CD4-positive, alpha-beta T cell treated with Interleukin-2 at 100 ng/mL for 4 hours (primary cell): ENCODE measurements at places on chromosomes 7 and 10.

GRCh38 chr7:7188091-7188490 is 5.7 kb downstream of the C1GALT1 start:
- no peak for DNase-seq

DNA sequence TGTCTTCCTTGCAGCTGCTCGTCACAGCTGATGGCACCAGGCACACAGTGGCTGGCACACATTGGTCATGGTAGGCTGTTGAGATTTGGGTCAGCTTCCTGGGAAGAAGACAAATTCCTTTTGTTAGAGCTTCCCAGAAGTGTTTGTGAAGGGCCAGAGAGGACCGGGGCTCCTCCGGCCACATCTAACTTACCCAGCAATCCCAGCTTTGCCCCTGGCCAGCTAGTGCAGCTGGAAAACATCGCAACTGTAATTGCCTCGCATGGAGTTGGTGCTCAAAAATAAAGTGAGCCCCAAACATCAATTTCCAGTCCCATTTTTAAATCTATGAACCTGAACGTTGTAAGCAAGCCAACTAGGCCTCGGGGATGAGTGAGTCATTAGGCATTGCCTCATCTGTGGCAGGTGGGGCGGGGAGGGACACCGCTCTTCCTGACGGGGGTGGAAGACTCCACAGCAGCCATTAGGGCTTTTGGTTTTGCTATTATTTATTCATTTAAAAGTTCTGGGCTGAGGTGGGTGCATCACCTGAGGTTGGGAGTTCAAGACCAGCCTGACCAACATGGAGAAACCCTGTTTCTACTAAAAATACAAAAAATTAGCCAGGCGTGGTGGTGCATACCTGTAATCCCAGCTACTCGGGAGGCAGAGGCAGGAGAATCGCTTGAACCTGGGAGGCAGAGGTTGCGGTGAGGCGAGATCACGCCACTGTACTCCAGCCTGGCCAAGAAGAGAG is 12.4 kb downstream of the CPA5 start:
- no peak for DNase-seq

DNA sequence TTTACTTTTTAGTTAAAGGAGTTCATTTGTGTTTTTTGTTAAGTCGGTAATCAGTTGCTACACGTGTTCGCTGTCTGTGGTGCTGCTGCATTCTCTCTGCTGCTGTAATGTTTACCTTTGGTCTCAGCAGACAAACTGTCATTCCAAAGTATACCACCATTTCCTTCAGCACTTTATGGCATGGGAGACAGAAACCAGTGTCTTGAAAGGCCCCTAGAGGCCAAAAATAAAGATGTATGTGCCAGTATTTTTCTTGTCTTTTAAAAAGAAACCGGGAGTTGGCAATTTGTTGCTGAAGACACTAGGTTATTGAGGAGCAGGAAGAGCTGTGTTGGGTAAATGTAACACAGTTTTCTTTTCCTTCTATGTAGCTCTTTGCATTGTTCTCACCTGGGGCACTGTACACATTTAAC is 24.1 kb downstream of the ZNF92 start:
- no peak for DNase-seq

DNA sequence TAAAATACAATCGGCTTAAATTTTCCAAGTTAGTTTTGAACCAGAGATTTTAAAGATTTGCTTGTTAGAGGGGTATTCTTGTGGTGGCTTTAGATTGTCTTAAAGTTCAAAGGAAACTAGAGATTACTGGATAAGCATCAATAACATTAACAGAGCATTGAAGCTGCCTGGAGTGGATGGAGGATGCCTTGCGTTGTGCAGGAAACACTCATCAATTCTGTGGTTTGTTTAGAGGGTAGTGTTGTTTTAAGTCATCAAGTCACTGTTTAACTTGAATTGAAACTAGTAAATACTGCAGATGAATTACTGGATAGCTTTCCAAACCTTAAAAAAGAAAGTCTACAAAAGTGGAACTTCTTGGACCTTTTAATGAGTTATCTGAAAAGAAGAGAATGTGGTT is 218.6 kb downstream of the CELF2 start:
- peak; percentile 52 for DNase-seq

DNA sequence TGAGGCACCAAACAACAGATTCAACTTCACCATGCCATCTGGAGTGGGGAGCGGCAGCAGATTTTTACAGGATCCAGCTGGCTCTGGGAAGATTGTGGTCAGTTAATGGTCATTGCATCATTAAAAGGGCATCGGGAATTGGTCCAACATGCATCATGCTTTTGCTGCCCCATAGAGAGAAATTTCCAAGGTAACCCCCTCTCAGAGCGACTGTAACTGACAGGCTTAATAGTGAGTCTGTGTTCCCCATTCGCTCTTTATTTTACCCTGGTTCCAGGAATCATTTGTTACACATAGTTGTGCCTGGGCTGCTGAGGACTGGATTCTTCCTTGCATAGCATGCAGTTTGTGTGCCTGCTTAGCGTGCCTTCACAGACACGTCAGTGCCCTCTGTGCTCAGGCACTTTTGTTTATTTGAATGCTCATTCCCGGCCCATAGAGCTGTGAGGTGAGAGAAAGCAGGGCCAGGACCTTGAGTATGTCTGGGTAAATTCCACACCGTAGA is 49.9 kb downstream of the CDHR3 start:
- no peak for DNase-seq

- DNase-seq = no peak
These were observed 158.4 kb upstream of the NRP1 start for GRCh38 chr10:33492701-33493345.

- no peak for DNase-seq
These were observed 1224.4 kb downstream of the REEP3 start for GRCh38 chr10:64745565-64745964.

- no peak for DNase-seq
These were observed 53.3 kb downstream of the UBN2 start for GRCh38 chr7:139284252-139284896.

- DNase-seq = no peak
These were observed 81.9 kb upstream of the PRKG1 start for GRCh38 chr10:50992356-50992901.

GRCh38 chr7:95772298-95772770 is at the start of gene DYNC1I1:
DYNC1I1 (plus strand) TSS chr7:95772554; CDS start chr7:95804730, 32,176 bp downstream.
- no peak for DNase-seq

- no peak for DNase-seq
These were observed 31.1 kb downstream of the HOXA1 start for GRCh38 chr7:27064661-27065060.

GRCh38 chr7:148211740-148212151 is 378.8 kb upstream of the C7orf33 start:
- DNase-seq = no peak

DNA sequence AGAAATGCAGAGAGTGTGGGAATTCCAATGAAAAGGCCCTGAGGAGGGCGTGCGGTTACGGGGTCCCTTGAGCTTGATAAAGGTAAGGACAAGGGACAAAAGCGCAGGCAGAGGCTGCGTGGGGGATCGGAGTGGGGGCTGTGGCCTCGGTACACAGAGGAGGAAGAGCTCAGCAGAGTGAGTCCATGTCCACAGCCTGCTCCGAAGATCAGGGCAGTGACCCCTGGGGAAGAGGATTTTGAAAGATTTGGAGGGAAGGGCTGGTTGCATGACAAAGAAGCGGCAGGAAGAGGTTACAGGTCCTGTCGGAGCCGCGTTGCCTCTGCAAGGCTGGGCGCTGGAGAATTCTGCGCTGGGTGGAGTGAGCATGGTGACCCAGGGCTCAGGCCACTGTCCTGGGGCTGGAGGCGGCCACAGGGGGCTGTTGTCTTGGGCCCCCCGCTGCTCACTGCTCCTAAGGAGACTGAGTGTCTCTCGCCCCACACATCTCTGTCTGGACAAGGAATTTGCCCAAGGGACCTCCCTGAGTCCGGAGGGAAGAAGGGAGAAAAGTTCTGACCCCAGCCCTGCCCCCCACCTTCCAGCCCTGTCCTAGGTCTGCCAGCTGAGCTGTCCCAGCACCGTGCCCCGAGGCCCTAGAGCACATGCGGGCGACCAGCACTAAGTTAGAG is 69.8 kb upstream of the INSIG1 start:
- DNase-seq = no peak

- DNase-seq = no peak
These were observed 135.7 kb upstream of the GDF10 start for GRCh38 chr10:47164126-47164799.

GRCh38 chr10:4086131-4086898 is 301.3 kb upstream of the KLF6 start:
- DNase-seq = no peak

GRCh38 chr7:42236266-42236975 is 588 bp downstream of the GLI3 start:
- no peak for DNase-seq

DNA sequence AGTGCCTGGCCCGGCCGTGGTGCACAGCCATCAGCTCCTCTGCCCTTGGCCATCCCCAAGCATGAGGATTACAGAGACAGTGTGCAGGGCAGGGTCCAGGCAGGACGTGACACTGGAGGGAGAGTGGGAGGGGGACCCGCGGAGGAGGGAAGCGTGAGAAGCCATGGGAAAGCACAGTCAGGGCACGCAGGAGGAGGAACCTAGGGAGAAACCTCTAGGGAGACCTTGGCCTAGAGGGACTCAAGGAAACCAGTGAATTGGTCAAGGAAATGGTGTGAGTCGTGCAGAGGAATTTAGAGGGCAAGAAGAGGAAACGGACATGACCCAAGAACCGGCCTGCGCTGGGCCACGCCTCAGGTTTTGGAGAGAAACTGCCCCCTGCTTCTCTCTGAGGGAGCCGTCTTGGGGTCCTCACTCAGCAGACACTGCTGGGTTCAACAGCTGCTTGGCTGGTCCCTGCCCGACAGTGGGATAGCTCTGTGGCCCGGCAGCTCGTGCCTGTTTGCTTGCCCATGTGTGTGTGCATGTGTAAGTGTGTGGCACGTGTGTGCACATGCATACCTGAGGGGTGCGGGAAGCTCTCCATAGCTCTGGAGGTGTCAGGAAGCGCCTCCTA is 3.2 kb downstream of the OPN4 start:
- DNase-seq = no peak

- peak; percentile 31 for DNase-seq
These were observed 204.6 kb downstream of the ARHGAP21 start for GRCh38 chr10:24518981-24519597.

- DNase-seq = no peak
These were observed 1.8 kb upstream of the ZNF503 start for GRCh38 chr10:75403144-75403938.

- DNase-seq = no peak
These were observed 283.0 kb downstream of the TCF7L2 start for GRCh38 chr10:113232928-113233511.

- no peak for DNase-seq
These were observed 77.2 kb downstream of the PLXNA4 start for GRCh38 chr7:132499065-132499464.

DNA sequence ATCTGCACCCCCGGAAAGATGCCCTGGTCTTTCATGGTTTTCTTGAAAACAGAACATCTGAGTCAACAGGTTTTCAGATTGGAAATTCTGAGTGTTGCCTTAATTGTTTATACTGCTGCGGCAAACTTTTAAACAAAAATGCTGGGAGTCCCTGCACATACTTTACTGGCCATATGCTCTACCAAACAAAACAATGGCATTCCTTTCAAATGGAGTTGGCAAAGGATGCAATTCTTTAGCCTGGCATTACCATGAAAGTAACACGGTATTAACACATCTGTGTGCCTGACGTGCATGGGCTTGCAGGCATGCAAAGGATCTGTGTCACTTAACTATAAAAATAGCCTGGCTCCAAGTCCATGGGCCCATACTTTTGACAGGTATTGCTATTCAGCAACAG is 4.2 kb downstream of the INHBA start:
- no peak for DNase-seq

GRCh38 chr7:108609643-108610042 is 40.0 kb downstream of the DNAJB9 start:
- no peak for DNase-seq

DNA sequence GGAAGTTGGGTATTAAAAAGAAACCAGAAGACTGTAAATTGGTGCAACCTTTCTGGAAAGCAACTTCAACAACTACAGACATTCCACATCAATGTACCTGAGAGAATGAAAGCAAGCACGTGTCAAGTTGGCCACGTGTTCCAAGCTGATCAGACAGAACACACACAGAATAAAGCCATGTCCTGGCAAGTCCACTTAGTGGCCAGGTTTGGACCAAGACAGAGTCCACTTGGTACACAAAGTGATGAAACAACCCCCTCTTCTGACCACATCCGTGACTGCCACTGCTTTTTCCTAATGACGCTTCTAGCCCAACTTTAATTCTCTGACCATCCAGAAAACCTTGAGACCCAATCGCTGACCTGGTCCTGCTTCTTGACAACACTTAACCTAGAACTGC is 109.4 kb downstream of the ABLIM1 start:
- no peak for DNase-seq

DNA sequence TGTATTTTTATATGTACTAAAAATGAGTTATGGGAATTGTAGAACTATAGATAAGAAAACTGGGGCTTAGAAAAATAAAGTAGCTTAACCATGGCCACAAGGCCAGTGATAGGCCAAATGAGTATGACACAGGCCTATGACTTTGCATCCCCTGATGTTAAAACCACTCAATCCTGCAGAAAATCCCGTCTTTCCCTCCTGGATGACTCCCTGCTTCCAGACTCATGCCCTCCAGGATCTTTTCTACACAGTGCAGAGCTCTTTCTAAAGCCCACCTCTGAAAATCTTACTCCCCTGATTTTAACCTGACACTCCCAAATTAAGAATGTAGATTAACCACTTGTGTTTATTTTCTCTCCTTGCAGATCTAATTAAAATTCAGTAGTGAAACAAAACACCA is 489.2 kb upstream of the LRRN3 start:
- DNase-seq = no peak

- no peak for DNase-seq
These were observed 285.7 kb upstream of the GALNT17 start for GRCh38 chr7:70846208-70846607.

DNA sequence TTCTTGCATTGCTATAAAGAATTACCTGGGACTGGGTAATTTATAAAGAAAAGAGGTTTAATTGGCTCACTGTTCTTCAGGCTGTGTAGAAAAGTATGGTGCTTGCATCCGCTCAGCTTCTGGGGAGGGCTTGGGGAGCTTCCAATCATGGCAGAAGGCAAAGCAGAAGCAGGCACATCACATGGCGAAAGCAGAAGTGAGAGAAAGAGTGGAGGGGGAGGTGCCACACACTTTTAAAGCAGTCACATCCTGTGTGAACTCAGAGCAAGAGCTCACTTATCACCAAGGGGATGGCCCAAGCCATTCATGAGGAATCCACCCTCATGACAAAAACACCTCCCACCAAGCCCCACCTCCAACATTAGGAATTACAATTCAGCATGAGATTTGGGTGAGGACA is 303.5 kb downstream of the OTUD1 start:
- no peak for DNase-seq

DNA sequence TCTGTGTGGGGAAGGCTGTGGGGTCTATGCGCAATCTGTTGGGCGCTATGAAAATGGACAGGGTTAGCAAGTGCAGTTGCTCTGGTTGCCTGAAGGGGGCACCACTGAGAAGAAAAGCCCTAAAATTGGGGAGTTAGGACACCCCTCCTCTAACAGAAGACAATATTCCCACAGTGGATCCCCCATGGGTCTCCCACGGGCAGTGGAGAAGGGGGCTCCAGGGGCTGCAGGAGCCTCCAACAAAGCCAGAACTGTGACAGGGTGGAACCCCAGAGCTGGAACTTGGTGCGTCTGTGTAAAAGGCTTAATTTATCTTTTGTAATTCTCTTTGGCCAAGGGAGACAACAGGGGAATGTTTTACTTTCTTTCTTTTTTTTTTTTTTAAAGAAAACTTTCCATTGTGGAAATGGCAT is 12.5 kb upstream of the COL13A1 start:
- no peak for DNase-seq

- DNase-seq = no peak
These were observed 463.6 kb upstream of the DPP6 start for GRCh38 chr7:153588586-153588985.
